ENCODE measurements at places on chromosomes 16 and 17.

- no peak for DNase-seq
Measured at GRCh38 chr17:2751491-2751890, 2.0 kb upstream of the CCDC92B start.

- no peak for DNase-seq
Measured at GRCh38 chr17:78952706-78953105, 27.0 kb downstream of the LGALS3BP start.

GRCh38 chr17:499951-500461 is 147.4 kb upstream of the RPH3AL start:
- no peak for DNase-seq

GRCh38 chr16:68512183-68512582 is 26.9 kb upstream of the ZFP90 start:
- no peak for DNase-seq
